ENCODE measurements at places on chromosomes 1 and 21.

GRCh38 chr1:21622466-21623315, 46.5 kb downstream of the RAP1GAP start:
- no peak for DNase-seq

GRCh38 chr1:21397813-21398188, 42.1 kb upstream of the NBPF3 start:
- DNase-seq: no peak

DNA sequence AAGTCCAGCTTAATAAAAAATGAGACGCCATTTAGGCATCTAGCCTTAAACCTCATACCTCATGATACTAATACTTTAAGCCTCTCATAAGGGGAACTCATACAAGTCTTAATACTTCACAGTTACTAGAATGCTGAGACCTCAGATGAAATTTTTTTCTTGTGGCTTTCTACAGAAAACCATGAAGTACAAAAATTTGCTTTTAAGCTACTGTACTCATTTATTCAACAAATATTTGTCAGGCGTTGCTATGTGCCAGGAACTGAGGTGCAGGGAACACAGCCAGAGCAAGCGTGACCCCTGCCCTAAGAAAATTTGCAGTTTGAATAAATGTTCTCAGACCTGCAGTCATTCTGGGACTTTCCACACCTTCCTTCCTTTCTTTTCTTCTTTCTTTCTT, 150.6 kb downstream of the MRPL39 start:
- DNase-seq: peak; percentile 95

DNA sequence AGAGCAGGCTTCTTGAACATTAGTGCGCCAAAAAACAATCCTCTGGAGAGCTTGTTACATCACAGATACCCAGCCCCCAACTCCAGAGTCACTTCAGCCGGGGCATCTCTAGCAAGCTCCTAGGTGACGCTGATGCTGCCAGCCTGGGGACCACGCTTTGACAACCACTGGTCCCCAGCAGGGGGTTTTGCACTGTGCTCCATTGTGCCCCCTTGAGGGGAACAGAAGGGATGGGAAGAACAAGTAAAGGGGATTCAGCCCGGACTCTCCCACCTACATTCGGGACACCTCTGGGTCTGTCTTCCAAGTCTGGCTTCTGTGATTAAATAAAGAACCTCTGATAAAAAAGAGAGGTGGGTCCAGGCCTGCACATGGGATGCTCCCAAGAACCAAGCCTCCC, 60.4 kb downstream of the ATP5PO start:
- DNase-seq: no peak

- no peak for DNase-seq
Observed at GRCh38 chr1:207418351-207418750, 35.8 kb upstream of the CR2 start.

DNA sequence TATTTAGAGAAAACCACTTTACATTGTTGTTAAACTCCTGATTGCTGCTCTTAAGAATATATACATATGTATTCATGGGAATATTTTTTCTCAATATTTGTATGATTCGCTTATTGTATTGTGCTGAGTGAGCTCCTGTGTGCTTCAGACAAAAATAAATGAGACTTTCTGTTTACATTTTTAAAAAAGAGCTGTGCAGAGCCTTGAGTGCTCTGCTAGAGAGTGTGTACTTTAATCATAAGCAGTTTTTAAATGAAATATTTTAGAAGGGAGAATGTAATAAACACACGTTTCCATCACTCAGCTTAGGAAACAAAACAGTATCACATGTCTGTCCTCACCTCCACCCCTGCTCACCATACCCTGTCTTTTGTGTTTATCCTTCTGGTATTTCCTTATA, 9.7 kb downstream of the PTPN14 start:
- DNase-seq: no peak

Data from retinal pigment epithelial cell (primary cell).